ENCODE measurements at places on chromosomes 4 and X.

GRCh38 chr4:100981447-100982204, 365.7 kb downstream of the PPP3CA start:
- DNase-seq = no peak

- no peak for DNase-seq
These were observed 55.9 kb downstream of the CPLX1 start for GRCh38 chr4:770022-770421.

- DNase-seq = no peak
These were observed 59.8 kb downstream of the PACRGL start for GRCh38 chr4:20760053-20760452.

GRCh38 chr4:64464581-64464980, 55.3 kb upstream of the TECRL start:
- no peak for DNase-seq

DNA sequence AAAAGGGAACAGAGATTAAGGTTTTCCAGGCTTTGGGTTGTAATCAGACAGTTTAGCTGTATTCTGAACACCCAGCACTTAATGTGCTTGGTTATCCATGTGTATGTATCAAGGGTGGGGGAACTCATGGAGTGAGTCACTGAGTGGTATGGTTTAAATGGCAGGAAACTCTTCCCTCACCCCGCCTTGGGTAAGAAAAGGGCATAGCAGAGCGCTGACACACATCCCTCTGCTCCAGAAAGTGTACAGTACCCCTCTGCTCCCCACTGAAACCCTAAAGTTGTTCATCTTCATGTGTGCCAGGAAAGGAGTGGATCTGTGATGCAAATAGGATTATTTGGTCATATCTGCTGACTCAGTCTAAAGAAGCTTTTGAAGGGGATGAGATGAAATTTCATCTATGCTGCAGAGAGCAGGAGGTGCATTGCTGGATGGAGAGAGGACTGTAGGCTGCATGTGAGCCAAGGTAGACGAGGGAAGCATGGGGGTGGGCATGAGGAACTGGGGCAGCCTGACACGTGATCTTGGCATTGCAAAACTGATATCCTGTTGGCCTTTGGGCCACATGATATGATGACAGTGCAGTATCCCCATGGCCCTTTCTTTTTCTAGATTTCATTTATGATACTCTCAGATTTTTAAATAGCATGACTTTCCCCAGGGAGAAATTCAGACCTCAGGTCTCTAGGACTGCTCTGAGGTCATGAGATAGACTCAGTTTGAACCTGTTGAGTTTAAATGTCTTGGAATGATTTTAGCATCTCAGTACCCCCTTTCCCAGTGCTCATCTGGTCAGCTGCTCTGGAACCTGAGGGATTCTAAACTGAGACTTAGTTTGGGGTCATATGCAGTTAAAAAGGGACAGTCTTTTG, 84.8 kb downstream of the TMEM164 start:
- DNase-seq = peak; percentile 6

DNA sequence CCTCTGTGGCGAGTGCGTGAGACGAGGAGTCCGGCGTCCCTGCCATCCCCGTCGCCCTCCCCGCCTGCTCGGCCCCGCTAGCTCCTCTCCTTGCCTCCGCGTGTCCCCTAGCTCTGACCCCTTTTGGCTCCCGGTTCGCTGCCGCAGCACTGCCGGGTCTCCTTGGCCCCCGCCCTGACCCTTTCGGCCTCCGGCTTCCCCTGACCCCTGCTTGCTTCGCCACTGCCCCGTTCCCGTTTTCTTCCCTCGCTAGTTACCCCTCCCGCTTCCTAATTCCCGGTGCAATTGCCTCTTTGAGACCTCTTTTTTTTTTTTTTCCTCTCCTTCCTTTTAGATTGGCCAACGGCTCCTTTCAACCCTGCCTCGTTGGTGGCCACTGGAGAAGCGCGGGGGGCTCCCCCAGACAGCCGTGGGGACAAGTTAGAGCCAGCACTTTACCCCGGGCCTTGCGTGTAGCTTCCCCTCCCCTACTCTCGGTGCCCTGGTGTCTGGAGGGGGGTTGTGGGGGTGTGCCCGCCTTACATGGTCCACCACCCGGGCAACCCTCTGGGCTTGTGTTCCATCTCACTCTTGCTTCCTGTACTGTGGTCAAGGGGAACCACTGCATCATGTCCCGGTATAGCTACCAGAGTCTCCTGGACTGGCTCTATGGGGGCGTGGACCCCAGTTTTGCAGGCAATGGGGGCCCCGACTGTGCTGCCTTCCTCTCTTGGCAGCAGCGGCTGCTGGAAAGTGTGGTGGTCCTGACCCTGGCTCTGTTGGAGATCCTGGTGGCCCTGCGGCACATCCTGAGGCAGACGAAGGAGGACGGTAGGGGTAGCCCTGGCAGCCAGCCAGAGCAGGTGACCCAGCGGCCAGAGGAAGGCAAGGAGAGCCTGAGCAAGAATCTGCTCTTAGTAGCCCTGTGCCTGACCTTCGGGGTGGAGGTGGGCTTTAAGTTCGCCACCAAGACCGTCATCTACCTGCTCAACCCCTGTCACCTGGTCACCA, 548 bp downstream of the TMEM164 start:
- no peak for DNase-seq

DNA sequence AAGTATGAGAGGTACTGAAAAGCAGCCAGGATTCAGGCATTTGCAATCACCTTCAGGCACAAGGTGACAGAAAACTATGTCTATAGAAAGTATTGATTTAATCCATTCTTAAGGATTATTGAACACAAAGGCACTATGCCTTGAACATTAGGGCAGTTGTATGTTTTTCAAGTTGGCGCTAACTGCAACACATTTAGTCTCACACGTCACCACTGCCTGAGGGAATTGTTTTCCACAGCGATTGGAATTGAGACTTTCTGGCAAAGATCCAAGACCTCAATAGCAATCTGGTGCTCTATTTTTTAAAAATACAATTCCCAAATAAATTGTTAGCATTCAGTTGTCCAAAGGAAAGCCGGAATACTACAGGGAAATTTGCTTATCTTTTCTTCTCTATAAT, 52.7 kb upstream of the FTHL17 start:
- no peak for DNase-seq

DNA sequence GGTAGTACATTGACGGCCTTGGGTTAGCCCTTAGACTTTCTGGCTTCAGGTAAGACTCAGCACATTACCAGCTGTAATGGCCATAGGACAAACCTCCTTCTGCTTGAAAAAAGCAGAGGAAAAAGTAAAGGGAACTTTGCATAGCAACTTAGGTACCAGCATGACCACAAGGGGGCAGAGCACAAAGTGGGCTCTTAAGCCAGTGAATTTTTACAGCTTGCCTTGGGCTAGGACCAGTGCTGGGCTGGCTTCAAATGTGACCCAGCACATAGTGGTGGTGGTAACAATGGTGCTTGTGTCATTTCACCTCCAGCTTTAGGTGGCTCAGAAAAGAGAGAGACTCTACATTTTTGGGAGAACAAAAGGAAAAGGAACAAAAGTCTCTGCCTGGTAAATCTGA, 66.1 kb downstream of the KLHL4 start:
- no peak for DNase-seq

- no peak for DNase-seq
These were observed 175.8 kb upstream of the NPY2R start for GRCh38 chr4:155032521-155033229.

- no peak for DNase-seq
These were observed 49.6 kb downstream of the SMAD1 start for GRCh38 chr4:145531223-145531622.

- no peak for DNase-seq
These were observed 10.1 kb upstream of the ERAS start for GRCh38 chrX:48816014-48816810.

- no peak for DNase-seq
These were observed 85.0 kb upstream of the FAM241A start for GRCh38 chr4:112060212-112060611.

- no peak for DNase-seq
These were observed 123.6 kb upstream of the MID1 start for GRCh38 chrX:10744007-10744406.

GRCh38 chrX:38798956-38799355, 2.3 kb upstream of the MID1IP1 start:
- DNase-seq = no peak

DNA sequence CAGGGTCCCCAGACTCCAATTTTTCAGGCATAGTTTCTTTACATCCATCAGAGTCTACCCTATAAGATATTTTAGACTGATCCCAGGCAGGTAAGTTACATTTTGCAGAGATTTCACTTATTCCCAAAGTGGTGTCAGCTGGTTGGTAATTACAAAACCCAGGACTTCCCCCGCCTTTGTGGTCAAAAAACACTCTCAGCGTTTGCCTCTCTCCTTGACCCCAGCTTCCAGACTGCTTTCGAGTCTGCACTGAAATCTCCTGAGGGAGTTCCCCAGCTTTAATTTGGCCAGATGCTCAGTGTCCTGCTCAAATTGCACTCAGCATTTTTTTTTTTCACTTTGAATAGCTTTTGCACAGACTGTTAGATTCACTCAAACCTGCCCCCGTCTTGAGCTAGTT, 11.2 kb upstream of the AMOT start:
- no peak for DNase-seq

DNA sequence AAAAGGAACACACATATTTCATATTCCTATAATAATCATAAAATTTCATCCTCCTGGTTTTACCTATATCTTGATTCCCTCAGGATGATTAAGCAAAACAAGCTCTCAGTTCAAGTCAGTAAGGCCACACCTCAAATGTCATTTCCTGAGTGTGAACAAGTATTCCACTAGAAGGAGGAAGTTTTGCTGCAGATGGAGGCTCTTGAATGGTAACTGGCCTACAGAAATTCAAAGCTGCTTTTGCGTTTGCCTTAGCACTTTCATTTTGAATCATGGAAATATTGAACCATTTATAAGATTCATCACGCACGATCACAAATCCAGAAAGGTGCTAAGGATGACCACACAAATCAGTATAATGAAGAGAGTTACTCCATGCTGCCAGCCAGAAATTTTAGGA, 254.4 kb upstream of the CXXC4 start:
- DNase-seq = no peak

DNA sequence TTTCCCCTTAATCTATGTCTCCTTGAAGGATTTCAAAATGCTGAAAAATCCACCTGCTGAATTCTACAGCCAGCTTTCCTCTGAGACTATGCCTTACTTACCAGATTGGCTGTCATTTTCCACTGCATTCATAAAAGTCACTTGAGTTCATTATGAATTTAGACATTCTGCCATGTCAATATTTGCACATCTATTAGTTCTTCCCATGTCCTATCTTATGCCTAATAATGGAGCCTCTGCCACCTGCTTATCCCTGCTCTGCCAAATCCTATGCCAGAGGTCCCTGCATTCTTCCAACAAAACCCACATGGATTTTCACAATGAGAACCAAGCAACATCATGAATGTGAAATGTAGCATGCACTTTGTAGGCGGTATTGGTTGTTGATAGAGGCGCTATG, 42.6 kb downstream of the GASK1B start:
- DNase-seq = no peak

GRCh38 chr4:15552557-15553362, 83.1 kb downstream of the CC2D2A start:
- no peak for DNase-seq

DNA sequence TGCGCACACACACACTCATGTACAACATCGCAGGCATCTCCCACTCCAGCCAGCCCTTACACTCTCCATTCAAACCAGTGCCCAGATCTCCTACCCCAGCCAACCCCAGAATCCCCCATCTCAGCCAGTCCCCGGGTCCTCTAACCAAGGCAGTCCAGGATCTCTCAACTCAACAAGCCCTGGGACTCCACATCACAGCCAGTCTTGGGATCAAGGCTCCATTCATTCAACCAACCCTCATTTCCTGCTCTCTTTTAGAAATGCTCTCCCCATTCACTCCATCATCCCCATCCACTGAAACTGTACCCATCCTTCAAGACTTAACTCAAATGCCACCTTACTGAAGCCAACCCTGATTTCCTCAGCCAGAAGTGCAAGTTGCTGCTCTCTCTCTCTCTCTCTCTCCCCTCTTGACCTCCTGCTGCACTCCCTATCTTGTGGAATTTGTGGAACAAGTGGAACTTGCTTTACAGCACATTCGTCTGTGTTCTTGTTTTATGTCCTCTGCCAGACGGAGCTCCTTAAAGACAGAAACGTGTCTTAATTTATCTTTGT, 40.6 kb upstream of the IQSEC2 start:
- no peak for DNase-seq

GRCh38 chr4:151850791-151851213, 90.0 kb upstream of the GATB start:
- no peak for DNase-seq

GRCh38 chr4:26856906-26857277, 3.7 kb upstream of the STIM2 start:
- no peak for DNase-seq

- no peak for DNase-seq
These were observed 80.6 kb upstream of the CD99 start for GRCh38 chrX:2610246-2611170.

DNA sequence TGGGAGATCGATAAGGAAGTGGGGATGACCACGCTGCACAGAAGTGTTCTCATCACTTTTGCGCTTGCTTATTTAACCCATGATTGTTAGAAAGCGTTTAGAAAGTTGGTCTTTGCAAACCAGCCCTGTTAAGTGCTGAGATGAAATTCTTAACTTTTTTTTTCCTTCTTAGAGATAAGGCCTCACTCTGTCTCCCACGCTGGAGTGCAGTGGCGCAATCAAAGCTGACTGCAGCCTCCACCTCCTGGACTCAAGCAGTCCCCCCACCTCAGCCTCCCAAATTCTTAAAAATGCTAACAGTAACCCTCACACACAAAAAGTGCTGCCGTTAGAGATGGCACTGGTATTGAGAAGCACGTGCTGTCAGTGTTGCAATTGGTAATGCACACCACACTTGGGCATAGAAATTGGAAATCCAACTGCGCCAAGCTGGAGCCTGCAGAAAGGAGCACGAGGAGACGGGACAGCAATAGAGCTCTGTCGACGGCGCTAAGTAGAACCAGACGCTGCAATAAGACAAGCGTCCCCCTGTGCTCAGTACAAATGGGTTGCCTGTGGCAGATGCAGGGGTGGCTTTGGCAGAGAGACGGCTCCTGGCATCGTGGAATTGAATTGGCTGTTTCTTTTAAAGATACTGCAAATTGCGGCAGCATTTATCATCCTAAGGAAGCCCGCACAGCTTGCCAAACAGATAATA, 113.4 kb downstream of the TBL1X start:
- no peak for DNase-seq

DNA sequence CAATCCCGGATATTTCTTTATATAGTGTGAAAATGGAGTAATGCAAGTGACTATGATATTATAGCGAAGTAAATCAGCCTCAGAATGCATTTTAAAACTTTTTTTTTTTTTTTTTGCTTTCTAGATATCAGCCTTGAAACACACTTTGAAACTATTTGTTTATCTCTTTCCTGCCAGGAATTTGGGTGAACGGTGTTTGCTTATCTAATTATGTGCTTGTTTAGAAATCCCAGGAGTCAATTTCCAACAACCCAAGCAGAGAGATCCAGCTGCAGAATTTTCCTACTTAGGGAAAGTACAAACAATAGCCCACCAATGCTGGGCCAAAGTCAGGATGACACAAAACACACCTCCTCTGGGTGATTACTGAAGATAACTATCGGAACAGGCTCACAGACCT, 958.8 kb downstream of the PCDH18 start:
- DNase-seq = no peak

Measured in CD8-positive, alpha-beta T cell (primary cell).